Nephron progenitor cell (in vitro differentiated cells): ENCODE measurements at places on chromosomes 7 and 10.

DNA sequence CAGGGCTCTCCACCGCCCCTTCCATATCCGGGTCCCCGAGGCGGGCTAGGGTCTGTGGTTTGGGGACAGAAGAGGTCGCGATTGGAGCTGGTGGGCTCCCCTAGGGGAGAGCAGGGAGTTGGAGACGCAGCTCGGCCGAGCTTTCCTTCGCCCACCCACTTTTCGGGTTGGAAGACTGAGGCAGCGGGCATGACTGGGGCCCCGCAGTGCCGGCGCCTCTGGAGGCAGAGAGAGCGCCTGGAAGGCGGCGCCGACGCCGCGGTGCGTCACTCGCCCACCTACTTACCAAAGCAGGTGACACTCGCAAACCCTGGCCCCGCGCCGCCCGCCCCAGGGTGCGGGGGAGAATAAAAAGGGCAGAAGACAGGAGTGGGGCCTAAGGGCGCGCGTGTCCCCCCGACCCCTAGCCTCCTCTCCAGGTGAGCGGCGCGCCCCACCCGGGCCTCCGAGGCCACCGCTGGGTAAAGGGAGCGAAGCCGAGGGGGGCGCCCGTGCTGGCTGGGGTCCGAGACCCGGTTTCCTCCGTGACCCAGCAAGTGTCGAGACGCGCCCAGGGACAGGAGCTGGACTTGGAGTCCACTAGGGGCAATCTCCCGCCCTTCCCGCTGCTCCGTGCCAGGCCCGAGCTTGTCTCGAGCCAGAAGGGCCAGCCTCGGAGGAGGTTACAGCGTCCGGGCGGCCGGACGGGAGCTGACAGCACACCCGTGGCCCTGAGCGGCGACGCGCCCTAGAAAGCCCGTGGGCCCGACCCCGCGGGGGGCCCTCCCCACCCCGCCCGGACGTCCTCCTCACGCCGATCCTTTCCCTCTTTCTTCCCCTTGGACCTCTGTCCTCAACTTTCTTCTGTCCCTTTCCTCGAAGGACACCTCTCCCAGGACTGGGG is 34.4 kb upstream of the GRID1 start:
- peak; percentile 50 for DNase-seq

DNA sequence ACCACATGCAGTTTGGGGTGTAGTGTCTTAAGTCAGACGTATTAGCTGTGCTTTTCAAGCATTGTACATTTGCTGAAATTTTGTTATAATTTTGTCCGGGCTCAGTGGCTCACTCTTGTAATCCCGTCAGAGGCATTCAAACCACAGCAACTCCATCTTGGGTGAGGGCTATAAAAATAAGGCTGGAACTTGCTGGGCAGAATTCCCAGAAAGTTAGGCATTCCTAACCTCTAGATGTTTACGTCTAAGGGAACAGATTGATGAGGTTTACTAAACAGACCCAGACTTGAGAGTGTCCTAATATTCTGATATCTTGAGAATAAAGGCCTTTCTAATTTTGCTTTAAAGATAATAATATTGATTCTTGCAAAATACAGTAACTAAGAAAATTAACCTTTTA is 957.8 kb downstream of the NXPH1 start:
- DNase-seq: no peak

DNA sequence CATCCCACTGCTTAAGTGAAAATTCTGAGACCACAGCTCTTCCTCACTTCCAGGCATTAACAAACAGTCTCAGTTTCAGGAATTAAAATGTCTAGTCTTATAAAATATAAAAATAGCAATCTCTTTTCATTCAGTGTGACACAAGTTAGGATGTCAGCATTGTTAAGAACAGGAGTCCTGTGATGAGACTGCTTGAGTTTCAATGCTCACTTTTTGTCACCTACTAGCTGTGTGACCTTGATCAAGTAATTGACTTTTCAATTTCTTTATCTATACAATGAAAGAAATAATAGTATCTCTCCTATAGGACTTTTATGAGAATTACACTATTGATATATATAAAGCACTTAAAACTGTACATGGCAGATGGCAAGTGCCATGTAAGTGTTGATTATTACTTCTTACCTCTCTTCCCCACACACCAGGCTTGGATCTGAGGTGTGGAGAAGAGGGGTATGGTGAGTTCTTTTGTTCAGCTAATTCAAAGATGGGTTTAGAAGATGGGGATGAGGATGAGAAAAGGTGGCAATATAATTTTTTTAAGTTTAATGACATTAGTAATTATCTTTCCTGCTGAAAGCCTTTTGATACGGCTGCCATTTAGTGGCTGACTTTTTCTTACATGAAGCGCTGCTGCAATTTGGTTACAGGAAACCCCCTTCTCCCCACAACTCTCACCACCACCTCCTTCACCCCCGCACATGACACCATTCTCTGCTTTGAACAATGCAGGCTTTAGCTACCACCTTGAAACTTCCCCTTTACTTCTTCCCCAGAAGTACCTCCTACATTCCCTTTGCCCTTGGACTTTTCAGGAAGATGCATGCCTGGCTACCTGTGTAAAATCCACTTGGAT is 20.8 kb upstream of the HYAL4 start:
- DNase-seq: no peak

GRCh38 chr10:70564901-70565351 is 37.6 kb downstream of the PRF1 start:
- no peak for DNase-seq

DNA sequence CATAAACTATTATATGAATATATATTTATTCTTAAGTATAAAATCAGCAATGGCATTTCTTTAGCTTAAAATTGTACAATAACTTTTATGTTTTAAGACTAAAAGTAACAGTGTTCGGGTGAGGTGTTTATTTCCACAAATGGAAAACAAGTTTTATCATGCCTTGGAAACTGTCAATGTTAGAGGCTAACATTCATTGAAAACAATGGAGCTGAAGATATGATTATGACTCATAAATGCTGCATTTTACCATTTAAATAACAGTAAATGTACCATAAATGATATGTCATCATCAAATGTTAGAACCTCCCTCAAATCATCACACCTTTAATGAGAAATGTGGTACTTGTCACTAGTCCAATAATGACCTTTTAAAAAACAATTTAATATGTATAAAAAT is 897.3 kb downstream of the PCDH15 start:
- no peak for DNase-seq

DNA sequence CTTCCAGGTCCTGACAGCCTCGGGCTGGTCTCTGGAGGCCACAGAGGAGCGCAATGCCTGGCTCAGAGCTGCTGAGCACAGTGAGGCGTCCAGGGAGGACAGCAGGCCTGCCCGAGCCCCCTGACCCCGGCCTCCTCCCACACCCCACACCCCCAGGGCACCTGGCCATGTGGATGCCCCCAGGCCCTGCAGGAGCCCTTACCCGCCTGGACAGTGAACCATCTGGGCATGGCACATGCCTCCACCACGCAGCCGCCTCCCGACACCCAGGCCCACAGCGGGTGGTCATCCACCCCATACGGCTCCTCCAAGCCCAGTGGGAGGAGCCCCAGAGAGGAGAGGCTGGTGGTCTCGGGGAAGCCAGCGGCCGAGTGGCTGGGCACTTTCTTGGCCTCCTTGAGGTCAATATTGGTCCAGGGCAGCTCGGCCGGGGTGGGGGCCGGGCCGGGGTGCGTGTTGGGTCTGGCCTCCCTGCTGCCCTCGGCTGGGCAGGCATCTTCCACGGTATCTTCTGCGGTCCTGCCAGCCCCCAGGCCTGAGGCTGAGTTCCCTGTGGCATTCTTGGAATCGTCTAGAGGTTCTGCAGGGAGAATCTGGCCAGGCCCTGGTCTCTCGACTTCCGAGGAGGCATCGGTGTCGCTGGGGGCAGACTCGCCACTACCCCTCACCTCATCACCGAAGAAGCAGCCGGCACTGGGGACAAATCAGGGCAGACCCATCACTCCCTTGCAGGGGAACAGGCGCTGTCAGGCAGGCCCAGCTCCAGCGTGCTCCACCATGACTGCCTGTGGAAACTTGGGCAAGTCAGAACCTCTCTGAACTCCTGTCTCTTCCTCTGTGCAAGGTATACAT is 18.6 kb downstream of the TECPR1 start:
- DNase-seq: no peak

GRCh38 chr10:86099542-86100334 is 266.9 kb downstream of the GRID1 start:
- no peak for DNase-seq

GRCh38 chr10:80971461-80971860 is 433.8 kb downstream of the SH2D4B start:
- DNase-seq: no peak

DNA sequence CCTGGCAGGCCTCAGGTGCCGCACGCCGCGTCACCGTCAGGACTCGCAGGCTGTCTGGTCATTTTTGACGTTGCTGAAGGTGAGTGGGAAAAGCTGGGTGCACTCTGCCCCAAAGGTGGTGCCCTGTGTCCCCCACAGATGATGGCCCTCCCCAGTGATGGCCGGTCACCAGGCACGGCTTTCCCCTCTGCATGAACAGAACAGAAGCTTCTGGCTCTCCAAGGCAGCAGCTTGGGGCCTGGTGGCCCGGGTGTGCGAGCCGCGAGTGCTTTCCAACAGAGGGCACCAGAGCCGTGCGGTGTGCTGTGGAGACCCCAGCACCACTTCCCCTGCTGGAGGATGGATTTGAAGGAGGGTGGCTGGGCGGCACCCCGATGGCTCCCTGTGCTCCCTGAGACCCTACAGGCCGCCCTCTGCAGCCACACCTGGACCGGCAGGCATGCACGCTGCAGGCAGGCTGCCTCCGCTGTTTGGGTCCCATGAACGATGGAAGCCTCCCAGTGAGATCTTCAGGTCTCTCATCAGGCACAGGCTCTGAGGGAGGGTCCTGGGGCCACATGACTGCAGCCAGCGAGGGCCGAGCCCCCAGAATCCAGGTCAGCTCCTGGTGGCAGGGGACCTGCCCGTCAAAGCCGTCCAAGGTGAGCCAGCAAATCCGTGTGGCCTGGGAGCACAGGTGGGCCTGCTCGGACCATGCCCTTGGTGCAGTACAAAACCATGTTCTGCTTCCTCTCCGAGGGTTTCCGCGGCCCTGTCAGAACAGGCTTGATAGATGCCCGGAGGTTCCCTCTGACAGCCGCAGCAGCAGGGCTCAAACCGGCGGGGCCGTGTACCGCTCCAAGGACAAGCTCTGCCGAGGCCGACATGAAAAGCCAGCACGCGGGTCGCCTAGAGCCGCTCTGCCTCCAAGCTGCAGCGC is 195.4 kb downstream of the EBF3 start:
- peak; percentile 30 for DNase-seq

DNA sequence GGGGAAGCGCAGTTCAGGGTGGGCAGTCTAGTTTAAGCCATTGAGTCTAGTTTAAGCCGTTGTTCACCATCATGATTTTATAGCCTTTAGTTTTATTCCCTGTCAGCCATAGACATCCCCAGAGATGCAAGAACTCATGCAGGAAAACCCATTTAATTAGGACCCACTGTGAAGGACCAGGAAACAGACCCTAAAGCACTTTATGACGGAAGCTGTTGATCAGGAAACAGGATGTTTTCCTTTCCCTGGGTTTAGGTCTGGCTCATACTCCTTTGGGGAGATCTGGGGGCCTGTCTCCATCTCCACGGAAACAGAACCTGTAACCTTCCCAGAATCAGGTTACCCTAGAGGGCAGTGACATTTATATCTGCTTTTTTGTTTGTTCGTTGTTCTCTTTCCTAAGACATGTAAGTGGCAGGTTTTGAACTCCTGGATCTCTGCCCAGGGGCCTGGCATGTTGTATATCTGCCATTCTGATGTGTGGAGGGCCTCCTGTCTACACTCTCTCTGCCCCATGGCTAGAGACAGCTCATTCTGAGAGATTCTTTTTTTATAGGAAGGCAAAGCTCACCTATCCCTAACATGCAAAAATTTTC is 657.2 kb upstream of the GALNT17 start:
- DNase-seq: no peak

- DNase-seq: peak; percentile 40
Observed at GRCh38 chr10:106189292-106189691, 975.2 kb downstream of the SORCS1 start.

DNA sequence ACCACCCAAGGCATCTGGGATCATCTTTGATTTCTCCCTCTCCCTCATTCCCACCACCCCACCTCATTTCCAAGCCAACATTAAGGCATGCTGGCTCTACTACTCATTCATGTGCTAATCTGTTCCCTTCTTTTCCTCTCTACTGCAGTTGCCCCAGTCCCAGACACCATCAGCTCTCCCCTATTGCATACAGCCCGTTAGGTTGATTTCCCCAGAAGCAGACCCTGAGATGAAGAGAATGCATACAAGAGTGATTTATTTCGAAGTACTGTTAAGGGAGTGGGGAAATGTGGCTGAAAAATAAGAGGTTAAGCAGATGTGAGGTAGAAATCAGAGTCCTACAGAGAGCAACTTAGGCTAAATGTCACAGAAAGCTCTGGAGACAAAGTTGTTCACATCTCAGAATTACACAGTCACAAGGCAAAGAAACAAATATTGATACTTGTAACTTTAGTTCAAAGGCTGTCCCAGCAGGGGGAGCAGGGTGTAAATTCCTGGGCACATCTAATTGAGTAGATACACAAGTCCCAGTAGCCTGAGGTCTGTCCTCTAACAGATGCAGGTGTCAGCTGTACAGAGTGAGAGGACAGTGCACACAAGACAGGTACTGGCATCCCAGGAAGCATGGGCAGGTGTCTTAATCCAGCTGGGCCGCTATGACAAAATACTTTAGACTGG is 20.9 kb downstream of the AKR1D1 start:
- peak; percentile 4 for DNase-seq

GRCh38 chr10:112967200-112967599 is 17.2 kb downstream of the TCF7L2 start:
- no peak for DNase-seq

DNA sequence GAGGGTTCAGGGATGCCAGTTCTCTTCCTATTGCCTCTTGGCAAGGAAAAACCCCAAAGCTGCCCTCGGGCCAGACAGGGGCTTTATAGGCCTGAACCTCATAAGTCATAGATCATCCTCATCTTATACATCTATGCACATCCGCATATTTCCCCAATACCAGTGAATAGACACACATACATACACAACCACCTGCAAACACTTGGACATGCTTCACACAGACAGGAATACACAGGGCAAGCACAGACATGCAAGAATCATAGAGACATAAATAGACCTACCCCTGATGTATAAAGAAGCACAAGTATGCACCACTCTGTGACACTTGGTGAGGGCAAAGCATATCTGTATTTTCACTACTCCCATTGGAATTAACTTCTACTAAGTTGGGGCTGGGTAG is 30.7 kb downstream of the MBL2 start:
- no peak for DNase-seq

- no peak for DNase-seq
Observed at GRCh38 chr10:113857210-113857609, 2.7 kb downstream of the NHLRC2 start.

- DNase-seq: no peak
Observed at GRCh38 chr10:113347508-113347907, 205.3 kb upstream of the HABP2 start.

- no peak for DNase-seq
Observed at GRCh38 chr7:17625043-17625442, 315.3 kb downstream of the SNX13 start.

DNA sequence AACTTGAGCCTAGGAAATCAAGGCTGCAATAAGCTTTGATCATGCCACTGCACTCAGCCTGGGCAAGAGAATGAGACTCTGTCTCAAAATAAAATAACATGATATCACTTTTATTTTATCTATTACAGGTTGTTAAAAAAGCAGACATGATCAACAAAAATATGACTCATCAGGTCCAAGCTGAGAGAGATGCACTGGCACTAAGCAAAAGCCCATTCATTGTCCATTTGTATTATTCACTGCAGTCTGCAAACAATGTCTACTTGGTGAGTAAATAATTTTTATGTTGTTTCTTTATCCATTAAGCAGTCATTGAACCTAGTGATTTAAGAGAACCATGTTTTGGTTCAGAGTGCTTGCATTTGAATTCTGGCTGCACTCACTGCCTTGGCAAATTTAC is 3.3 kb downstream of the MASTL start:
- no peak for DNase-seq
